ENCODE measurements at places on chromosomes 2 and 18.
A peak's percentile ranks its signal among the peaks of the same experiment; 100 is the strongest.

DNA sequence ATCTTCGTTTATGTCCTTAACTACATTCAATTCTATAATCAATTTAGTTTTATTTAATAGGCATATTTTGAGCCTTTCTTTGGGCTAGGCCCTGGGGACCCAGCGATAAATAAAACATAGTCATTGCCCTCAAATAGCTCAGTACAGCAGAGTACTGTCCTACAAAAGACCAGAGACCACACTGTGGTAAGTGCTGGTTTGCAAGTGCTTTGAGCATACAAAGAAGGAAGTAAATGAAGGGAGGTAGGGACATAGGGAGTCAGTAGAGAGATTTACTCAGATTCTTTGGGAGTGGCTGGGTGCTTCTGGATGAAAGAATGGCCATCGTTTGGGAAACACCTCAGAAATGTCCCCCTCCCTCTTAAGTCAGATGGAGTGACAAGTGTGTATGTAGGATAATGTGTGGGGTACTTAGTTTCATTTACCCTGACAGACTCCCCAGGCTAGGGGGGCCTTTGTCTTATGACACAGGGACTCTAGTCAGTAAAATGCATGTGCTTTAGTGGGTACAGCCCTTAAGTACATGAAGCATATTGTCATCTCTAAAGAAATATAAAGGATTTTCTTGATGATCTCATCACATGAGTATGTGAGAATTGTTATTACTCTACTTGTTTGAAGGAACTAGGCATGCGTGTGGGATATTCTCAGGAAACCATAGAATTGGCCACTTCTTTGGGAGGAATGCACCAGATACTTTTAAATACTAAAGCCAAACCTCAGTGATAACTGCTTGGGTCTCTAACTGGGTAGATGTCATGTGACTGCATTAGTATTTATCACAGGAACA lies 35.1 kb downstream of the MAPRE2 start:
- peak; percentile 93 for DNase-seq

GRCh38 chr2:80330527-80331450 lies 26.2 kb upstream of the LRRTM1 start:
- DNase-seq, result no peak

- no peak for DNase-seq
These were observed 14.6 kb downstream of the ATG4B start for GRCh38 chr2:241652142-241652541.

- DNase-seq, result no peak
These were observed 47.0 kb upstream of the AP1S3 start for GRCh38 chr2:223884399-223884798.

- DNase-seq, result peak; percentile 76
These were observed 14.7 kb upstream of the PUM2 start for GRCh38 chr2:20365249-20365817.

DNA sequence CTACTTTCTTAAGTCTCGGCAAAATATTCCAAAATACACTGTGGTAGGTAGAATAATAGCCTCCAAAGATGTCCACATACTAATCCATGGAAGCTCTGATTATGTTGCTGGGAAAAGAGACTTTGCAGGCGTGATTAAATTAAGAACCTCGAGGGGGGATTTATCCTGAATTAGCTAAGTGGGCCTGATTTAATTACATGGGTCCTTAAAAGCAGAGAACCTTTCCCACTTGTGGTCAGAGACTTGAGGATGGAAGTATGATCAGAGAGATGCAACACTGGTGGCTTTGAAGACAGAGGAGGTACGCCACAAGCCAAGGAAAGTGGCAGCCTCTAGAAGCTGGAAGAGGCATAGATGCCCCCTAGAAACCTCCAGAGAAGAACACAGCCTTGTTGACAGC lies 2.8 kb downstream of the DYM start:
- no peak for DNase-seq

DNA sequence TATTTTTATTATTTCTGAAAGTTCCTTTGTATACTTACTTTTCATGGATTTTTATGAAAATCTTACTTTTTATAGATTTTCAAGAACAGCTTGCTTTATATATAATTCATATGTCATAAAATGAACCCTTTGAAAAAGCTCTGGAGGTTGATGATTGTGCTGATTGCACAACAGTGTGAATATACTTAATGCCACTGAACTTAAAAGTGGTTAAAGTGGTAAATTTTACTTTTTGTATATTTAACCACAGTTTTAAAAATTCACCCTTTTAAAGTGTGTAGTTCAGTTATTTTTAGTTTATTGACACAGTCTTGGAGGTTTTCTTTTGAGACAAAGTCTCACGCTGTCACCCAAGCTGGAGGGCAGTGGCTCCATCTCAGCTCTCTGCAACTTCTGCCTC lies 8.4 kb downstream of the SANBR start:
- no peak for DNase-seq

DNA sequence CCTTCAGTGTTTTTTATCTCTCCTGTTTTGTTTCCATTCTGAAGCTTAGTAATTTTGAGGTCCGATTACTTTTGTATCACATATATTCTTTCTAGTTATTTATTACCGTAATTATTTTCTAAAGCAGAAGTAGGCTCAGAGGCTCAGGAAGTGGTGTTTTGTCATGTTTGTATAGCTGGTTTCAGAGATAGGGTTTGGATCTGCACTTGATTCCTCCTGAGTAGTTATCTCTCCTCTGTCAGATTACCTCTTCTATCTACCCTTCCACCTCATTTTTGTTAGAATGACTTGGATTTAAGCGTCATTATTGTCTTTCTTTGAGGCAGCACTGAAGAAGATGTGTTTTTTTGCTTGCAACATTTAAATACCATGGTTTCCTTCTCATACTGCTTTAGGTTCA lies 95.4 kb downstream of the MTA3 start:
- DNase-seq, result no peak

DNA sequence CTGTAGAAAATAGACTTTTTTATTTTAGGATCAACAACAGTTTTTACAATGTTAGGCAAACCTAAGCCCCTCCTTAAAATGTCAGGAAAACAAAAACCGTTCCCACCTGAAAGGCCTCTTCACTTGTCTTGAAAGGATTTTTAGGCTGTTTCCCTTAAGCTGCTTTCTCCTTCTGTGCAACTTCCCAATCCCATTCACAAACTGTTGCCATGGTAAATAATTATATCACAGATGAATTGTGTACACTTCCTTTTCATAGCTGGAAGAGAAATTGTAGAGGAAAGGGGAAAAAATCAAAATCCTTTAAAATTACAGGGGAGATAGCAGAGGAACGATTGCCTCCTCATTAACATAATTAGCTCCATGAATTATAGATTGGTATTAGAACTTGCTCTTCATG lies 1488.0 kb upstream of the CELF4 start:
- DNase-seq, result no peak

DNA sequence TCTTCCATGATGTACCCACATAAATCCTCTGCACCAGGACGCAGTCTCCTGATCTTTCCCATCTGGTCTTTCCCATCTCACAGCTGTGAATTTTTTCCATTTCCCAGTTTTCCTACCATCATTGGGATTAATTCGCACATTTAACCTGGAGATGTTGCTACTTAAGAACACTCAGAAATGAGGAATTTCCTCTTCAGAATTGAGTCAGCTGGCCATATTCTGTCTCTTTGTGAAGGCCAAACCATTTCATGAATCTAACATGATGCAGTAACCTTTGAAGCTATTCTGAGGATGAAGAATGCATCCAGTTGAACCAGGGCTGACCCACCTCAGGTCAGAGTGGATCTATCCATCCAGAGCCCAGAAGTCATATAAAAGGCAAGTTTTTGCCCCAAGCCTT lies 326.8 kb downstream of the SETBP1 start:
- DNase-seq, result no peak

GRCh38 chr18:21853016-21853415 lies 112.4 kb downstream of the MIB1 start:
- peak; percentile 80 for DNase-seq

DNA sequence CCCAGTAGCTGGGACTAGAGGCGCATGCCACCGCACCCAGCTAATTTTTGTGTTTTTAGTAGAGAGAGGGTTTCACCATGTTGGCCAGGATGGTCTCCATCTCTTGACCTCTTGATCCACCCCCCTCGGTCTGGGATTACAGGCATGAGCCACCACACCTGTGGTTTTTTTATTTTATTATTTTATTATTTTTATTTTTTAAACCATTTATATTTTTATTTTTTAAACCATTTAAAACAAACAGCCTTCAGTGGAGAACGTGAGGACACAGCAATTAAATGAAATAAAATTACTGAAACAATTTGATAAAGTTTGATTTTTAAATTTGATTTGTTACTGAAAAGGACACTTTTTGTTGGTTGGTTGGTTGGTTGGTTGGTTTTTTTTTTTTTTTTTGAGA lies 181.0 kb downstream of the AGAP1 start:
- DNase-seq, result no peak

DNA sequence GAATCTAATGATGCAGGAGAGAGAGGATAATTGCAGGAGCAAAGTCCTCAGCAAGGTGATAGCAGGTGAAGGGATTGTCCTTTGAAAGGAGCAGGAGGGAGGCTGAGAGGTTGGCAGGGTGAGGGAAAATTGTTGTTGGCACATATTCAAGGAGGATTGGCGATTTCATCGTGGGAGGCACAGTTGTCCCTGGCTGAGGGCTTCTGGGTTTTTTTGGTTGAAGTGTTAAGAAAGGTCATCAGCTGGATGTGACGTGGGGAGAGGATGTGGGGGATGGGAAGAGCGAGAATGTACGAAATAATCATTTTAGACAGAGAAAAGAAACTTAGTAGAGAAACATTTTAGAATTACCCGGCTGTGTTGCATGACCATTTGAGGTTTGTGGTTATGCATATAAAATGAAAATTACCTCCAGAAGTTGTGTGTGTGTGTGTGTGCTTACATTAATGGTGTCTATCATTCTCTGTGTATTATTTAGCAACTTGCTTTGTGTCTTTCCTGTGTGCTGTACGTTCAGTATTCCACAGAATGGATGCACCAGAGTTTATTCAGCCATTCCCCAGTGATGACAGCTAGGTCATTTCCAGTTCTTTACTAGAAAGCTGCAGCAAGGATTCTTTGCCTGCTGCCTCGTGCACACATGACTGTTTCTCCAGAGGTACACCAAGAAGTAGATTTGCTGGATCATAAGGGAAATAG lies 67.6 kb downstream of the SDC1 start:
- peak; percentile 65 for DNase-seq

DNA sequence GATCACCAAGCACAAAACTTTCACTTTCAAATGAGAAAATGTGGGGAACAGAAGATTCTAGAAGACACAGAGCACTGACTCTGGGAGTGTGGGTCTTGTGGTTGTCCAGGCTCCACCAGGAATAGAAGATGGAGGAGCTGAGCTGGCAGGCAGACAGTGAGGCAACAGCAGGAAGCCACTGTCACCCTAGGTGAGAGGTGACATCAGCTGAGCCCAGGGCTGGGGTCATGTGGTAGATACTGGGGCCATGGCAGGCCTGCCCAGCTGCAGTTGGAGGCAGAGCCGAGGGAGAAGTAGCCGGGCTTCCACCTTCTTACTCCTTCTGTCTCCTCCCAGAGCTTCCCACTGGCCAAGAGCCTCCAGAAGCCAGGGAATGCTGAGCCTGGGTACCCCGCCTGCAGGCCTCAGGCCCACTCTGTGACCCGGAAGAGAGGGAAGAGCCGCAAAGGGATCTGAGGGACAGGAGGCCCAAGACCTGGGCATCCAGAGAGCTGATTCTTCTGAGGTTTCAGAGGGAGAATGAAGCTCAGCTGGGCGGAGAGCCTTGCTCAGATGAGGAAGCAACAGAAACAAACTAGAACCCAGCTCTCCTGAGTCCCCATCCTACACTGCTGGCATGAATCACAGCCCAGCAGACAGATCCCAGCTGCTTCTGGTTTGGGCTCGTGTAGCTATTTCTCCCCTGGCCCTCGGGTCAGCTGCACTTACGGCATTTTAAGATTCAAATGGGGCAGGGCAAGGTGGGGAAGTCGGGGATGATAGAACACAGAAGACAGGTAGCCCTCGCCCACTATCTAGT lies 39.8 kb upstream of the ASAP2 start:
- no peak for DNase-seq

DNA sequence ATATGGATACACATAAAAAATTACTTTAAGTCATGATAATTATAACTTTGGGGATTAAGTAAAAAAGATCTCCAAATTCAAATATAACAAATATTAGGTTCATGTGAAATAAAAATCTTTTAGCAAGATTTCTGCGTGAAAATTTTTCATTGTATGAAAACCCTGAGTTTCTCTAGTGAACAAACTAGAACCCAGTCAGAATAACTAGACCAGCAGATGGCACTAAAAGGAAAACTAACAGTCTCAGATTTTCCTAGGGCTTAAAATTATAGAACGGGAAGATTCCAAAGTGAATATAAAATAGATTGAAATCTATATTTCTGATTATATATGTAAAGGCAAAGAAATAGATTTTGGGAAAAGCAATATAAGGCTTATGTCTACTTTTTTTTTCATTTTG lies 43.3 kb downstream of the TMEM200C start:
- DNase-seq, result peak; percentile 14
